Epithelial cell of prostate (primary cell): ENCODE measurements at places on chromosomes 2 and 18.

DNA sequence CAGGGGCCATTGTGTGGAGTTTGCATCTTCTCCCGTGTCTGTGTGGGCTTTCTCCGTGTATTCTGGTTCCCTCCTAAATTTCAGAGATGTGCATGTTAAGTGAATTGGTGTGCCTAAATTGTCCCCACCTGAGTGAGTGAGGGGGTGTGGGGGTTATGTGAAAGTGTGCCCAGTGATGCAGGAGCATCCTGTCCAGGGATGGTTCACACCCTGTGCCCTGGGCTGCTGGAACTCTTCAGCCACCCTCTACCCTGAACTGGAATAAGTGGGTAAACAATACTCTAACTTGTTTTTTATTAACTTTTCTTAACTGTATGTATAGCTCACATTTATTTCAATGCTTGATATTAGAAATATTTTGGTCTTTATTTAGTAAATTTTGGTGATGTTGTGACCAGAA, 56.0 kb downstream of the UBE2E3 start:
- DNase-seq: no peak

- DNase-seq: no peak
Measured at GRCh38 chr18:58861353-58861752, 3.3 kb upstream of the ZNF532 start.

GRCh38 chr2:74910245-74910644, 48.2 kb upstream of the POLE4 start:
- no peak for DNase-seq

DNA sequence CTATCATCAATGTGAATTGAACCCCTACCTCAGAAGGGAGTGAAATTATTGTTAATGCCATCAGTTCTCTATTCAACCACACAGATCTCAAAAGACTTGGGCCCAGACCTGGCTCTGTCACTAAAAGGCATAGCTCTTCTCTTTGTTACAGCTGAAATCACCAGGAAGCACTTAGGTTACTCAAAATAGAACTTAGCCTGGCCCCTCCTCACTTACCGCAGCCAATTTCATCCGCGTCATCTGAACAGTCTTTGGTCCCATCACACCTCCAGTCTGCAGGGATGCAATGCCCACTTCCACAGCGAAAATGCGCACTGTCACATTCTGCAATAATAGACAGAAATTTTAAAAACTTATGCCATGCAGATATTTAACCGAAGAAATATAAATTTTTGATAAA, 41.8 kb downstream of the LRP2 start:
- DNase-seq: no peak

DNA sequence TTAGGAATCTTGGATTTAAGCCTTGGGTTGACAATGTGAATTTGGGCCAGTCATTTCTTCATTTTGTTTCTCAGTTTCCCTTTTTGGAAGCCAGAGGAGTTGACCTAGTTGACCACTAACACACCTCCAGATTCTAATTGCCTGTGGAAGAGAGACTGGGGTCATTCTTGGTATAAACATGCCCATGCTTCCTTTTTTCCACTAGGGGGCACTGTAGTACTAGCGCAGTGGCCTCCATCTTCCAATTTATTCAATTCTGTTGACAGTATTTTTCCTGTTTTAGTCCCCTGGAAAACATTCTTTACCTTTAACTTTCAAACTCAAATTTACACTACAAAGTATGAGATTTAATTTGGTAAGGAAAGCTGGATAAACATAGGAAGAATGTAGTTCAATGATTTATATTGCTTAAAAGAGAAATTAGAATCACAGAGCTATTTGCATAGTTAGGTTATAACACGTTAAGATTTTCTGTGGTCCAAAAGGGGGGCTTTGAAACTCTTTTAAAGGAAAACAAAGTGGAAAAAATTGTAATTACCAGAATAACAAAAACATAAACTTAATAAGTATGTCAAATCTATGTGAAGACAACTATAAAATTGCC, 57.5 kb upstream of the AGPS start:
- DNase-seq: no peak

- peak; percentile 22 for DNase-seq
Measured at GRCh38 chr2:24907116-24907515, 12.9 kb downstream of the ADCY3 start.

- no peak for DNase-seq
Measured at GRCh38 chr2:5905661-5906060, 213.5 kb downstream of the SOX11 start.

DNA sequence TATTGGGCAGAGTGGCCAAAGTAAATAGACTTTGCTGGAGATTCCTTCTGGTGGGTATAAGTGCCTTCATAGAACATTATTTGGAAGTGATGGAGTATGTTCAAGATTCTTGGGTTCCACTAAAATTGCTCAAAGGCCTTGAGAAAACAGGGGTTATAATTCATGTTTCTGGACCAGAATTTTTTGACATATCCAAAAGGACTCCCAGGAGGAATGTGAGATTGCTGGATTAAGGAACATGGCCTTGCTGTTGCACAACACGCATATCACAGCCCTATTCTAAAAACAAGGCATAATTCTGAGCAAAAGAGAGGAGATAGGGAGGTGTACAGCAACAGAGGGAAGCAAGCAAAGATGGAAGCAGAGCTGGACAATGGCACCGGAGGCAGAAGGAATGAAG, 111.7 kb upstream of the TNP1 start:
- no peak for DNase-seq

DNA sequence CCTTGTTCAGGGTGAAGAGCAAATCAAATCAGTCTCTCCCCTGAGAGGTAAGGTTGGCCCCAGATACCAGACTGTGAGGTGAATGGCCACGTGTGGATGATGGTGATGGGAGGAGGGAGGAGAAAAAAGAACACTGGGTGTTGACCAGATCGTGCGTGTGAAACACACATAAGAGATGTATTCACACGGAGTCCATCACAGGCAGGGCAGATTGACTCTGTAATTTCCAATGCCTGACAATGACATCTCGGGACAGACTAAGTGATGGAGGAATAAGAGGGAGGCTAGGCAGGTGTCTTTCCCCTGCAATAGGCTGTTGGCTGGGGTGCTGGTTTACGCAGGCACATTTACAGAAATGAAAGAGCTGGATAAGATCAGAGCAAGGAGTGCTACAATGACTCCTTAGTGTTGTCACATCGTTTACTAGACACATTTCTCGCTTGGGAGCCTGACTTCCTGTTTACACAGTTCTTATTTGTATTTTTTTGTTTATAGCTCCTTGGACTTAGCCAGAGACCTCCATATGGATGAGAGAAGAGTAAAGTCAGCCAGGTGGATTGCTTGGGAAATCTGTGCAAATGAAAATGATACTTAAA, 43.1 kb downstream of the CPO start:
- DNase-seq: no peak

DNA sequence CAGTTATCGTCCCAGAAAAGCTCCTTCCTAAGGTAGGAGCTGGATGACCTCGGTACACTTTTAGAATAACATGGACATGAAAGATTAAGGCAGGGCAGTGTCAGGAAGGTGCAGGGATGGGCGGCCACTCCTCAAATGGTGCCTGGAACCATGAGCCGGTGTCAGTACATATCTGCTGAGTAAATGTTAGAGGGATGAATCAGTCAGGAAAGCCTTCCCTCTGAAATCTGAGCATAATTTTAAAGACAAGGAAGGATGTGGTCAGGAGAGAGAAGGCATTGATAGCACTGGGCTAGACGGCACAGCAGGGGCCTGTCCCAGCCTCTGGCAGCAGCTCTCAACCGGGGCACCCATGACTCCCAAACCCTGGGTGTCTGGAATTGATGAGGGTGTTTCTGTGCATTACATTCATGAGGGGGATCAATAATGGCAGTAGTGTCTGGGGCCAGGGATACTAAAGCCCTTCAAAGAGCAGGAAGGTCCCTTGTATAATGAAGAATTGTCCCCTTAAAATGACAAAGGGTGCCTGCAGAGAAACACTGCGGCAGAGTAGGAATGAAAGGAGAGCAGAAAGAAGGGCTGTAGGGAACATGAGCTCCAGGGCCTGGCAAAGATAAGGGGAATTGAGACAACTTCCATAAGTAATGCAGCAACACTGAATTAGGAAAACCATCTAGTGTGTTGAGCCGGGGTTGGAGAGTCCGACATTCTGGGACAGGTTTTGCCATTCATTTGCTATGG, 162.3 kb upstream of the REV1 start:
- DNase-seq: no peak

GRCh38 chr18:13610555-13611141, 115.7 kb downstream of the FAM210A start:
- DNase-seq: no peak

- DNase-seq: no peak
Measured at GRCh38 chr2:237060534-237061312, 25.0 kb upstream of the COPS8 start.

DNA sequence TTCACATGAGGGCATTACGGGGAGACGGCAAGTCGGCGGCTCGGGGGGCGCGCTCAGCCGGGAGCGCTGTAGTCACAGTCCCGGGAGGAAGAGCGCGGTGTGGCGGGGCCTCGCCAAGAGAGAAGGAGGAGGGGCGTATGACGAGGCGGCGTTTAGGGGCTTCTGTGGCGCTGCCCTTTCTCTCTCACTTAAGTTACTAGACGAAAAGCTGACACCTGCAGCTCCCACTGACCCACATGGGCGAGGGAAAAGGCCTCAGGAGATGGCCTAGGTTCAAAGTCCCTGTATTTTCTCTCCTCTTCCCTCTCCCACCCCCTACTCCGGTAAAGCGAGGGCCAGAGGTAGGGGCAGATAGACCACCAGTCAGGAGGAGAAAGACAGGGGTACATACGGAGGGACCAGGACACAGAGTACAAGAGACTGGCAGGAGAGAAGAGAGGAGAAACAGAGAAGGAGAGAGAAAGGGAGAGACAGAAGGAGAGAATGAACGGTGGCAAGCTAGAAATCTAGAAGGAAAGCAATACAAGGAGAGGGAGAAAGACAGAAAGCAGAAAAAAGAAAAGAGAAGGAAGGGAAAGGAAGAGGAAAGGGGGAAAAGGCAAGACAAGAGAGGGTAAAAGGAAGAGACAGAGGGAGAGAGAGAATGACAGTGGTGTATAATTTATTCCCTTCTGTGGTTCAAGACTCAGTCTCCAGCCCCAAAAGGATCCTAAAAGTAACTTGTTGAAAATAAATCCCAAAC, 3.8 kb downstream of the SIX2 start:
- no peak for DNase-seq

DNA sequence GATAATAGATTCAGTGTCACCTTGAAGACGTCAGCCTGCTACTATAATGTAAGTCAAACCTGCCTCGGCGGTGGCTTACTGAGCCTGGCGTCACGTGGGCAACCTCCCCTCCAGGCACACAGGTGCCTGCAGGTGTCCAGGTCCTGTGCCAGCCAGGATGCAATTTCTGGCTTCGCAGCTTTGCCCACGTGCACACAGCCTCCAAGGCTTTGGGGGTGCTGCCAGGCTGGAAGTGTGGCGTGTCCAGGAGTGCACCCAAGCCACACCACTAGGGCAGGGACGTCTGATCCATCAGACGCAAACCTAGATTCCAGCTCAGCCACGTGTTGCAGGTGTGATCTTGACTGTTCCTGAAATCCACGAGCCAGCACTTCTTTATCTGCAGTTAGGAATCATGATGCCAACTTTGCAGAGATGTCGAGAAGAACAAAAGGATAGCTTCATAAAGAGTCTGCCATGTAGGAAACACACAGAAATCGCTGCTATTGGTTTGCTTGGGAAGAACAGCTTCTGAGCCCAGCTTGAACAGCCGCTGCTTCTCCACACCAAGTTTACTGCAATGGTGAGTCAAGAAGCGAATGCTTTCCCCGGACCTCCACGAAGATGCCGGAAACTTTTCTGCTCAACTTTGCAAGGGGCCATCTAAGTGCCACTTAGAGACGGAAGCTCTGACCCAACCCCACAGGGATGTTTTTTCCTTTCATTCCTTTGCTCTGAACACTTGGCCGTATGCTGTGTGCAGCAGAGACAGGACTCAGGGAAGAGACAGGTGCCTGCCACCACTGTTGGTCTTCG, 84.2 kb upstream of the SALL3 start:
- no peak for DNase-seq

DNA sequence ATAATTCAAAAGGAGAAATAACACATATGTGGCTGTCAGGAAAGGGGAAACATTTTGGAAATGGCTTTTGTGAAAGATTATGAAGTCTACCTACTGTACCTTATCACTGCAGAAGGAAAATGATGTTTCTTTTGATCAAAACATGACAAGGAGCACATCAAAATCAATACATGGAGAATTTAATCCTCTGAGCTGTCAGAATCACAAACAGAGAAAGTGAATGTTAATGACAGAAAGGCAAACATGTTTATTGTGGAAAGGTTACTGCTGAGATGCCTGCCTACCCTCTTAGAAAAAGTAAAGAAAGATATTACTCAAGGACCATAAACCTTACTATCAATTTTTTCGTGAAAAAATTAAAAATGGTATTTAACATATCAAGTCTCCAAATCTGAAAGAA, 794.5 kb upstream of the GYPC start:
- DNase-seq: no peak

GRCh38 chr2:30234180-30234971, 3.0 kb downstream of the LBH start:
- DNase-seq: peak; percentile 92

DNA sequence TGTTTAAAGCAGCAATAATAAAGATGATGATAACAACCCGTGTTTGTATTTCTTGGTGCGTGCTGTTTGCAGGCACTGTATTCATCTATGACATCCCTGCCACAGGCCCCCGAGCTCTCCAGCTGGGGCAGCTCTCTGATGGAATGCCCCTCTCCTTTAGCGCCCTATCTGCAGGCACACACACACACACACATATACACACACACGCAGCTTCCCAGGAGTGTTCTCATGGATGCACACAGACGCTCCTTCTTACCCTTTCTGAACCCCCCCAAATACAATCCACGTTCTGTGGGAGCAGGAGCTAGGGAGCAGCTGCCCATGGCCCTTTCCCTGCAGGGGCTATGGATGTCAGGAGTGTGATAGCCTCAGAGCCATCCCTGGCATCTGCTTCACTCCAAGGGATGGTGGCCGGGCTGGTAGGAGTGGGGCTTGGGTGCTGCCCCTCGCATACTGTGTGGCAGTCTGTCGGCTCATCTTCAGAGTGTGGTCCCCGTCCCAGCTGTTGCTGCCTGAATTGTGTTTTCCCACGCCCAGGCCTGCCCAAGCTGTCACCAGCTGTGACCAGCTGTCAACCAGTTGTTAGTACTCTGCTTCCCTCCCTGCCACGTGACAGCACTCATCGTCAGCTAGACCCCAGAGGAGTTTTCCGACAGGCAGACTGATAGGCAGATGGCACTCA, 50.8 kb upstream of the MYCN start:
- no peak for DNase-seq

GRCh38 chr18:36901277-36901701, 72.4 kb downstream of the KIAA1328 start:
- DNase-seq: no peak

- no peak for DNase-seq
Measured at GRCh38 chr18:3402982-3403451, 47.0 kb upstream of the TGIF1 start.

DNA sequence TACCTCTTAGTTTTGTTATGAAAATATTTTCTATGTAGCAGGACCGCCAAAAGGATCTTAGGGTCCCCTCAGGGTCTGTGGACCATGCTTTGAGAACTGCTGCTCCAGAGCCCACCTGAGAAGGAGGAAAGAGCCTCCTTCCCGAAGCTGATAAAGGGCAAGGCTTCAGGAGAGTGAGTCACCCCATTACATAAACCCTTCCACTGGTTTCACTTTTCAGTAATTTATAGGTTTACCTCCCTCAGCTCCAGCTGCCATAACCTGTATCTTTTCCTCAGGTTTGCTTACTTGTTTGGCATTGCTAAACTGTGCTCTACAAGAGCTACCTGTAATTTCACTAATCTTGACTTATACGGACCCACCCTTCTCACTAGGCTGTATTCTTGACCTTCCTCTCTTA, 6.6 kb downstream of the TTLL4 start:
- DNase-seq: peak; percentile 37
